ENCODE measurements at places on chromosomes 11 and 22.

GRCh38 chr11:46050003-46050461 lies 71.2 kb downstream of the PHF21A start:
- H3K36me3 ChIP-seq: no peaks in the 10 kb centered on the region
- H3K4me1 ChIP-seq: peaks cover 16% of the 10 kb centered on the region
- no peak overlapping the region for H3K4me3 ChIP-seq

GRCh38 chr22:24205438-24206195 lies 24.3 kb downstream of the SUSD2 start:
- H3K27me3 ChIP-seq: no peaks in the 10 kb centered on the region
- peak overlapping the region; percentile 66 for H3K27ac ChIP-seq
- peak; percentile 57 for DNase-seq
- peaks cover 73% of the 10 kb centered on the region for H3K4me1 ChIP-seq
- H3K4me3 ChIP-seq: no peak overlapping the region

- H3K4me3 ChIP-seq: no peak overlapping the region
- H3K27ac ChIP-seq: no peak overlapping the region
- H3K27me3 ChIP-seq: no peaks in the 10 kb centered on the region
- no peak for DNase-seq
- H3K4me1 ChIP-seq: peaks cover 82% of the 10 kb centered on the region
- peaks cover 69% of the 10 kb centered on the region for H3K36me3 ChIP-seq
Observed at GRCh38 chr11:69650832-69651344, 9.9 kb downstream of the CCND1 start.

DNA sequence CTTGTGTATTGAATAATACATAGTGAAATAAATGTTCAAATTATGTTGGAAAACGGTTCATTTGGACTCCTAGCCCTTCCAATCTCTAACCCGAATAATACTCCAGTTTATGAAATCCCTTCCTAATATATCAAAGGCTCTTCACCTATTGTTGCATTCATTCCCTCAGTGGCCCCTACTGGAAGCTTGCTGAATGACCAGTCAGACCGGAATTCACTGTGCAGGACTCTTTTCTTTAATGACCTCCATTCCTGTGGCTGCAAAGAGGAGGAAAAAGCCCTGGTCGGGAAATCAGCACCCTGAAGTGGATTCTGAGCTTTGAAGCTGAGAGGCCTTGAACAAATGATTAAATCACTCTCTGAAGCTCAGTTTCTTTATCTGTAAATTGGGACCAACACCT lies 19.1 kb upstream of the RCN1 start:
- peak; percentile 77 for DNase-seq
- peaks cover 16% of the 10 kb centered on the region for H3K4me1 ChIP-seq
- no peaks in the 10 kb centered on the region for H3K36me3 ChIP-seq
- H3K27me3 ChIP-seq: peaks cover 19% of the 10 kb centered on the region
- no peak overlapping the region for H3K4me3 ChIP-seq

- DNase-seq: peak; percentile 47
- peak overlapping the region; percentile 73 for H3K27ac ChIP-seq
- no peak overlapping the region for H3K4me3 ChIP-seq
Observed at GRCh38 chr22:29772170-29772641, 5.0 kb downstream of the UQCR10 start.

DNA sequence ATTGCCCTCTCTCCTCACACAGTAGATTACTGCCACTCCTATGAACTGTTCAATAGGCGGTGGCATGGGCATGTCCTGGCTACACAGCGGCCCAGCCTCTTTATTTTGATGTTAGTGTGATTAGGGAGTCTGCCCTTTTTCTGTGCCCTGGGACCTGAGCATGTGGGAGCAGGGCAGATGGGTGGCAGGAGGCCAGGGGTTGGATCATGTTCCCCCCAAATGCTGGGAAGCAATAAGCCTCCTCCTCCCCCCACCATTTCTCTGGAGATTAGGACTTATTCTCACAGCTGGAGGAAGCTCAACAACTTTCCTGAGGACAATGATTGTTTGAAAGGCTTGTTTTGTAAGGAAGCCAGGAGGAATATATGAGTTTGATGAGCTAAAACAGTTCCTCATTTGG lies 848 bp downstream of the HEPN1 start:
- H3K36me3 ChIP-seq: no peaks in the 10 kb centered on the region
- no peak for DNase-seq
- no peaks in the 10 kb centered on the region for H3K27me3 ChIP-seq

All from PC-3 (cell line).